ENCODE measurements at places on chromosomes 7 and 10.
A peak's percentile ranks its signal among the peaks of the same experiment; 100 is the strongest.

GRCh38 chr7:34759477-34760125 lies 101.6 kb downstream of the NPSR1 start:
- no peak for DNase-seq

DNA sequence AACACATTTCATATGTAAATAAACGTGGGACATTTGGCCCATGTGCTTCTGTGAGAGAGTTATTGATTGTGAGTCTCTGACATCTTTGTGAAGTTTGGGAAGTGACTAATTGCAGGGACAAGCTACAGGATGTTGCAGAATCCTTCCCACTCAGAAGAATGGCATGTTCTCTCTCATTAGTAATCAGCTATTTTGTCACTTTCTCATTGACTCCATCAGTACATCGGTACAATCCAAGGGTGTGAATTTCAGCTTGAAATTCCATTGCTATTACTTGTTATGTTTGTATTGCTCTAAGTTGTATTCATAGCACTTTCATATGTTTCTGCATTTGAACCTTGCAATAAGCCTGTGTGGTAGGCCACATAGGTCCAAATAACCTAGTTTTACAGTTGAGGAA lies 100.0 kb upstream of the KCNMA1 start:
- no peak for DNase-seq

DNA sequence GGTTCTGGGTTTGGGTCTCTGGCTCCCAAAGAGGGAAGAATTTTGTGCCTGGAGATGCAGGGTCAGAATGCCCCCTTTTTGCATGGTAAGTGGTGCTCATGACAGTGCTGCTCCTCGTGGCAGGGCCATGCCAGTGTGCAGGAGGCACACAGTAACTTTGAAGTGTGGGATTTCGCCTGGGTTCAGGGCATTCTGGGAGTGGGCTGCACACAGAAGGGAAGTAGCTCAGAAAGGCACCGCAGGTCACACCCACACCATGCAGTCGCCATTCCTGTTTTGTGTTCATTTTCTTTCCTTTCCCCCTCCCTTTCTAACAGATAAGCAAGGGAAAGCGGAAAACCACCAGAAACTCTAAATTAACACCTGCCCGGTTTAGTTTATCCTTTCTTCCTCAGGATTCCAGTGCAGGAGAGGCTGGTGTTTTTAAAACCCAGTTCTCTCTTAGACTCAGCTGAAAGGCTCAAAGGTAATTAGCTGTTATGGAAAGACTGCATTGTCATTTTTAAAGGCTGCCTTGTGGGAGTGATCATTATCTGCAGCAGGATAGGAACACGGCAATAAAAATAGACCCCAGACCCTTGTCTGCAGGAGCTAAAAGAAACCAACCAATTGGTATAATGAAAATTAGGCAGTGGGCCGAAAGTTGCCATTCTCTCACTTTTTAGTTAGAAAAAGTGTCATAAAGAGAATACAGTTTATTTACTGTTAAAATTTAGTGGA lies 50.2 kb downstream of the EEPD1 start:
- no peak for DNase-seq

DNA sequence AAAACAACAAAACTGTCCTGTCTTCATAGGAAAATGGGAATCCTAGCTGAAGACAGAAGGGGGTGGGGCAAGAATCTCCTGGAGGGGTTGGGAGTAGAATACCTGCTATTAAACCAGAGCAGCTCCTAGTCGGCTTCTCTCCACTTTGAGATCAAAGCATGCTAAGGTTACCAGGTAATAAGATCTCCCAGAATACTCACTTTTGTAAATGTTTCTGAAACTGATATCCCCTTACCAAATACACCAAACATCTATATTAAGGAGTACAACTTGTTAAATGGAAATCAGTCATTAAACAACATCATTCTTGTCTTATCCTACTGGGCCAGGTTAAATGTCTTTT lies 29.5 kb upstream of the DAGLB start:
- DNase-seq, result no peak

DNA sequence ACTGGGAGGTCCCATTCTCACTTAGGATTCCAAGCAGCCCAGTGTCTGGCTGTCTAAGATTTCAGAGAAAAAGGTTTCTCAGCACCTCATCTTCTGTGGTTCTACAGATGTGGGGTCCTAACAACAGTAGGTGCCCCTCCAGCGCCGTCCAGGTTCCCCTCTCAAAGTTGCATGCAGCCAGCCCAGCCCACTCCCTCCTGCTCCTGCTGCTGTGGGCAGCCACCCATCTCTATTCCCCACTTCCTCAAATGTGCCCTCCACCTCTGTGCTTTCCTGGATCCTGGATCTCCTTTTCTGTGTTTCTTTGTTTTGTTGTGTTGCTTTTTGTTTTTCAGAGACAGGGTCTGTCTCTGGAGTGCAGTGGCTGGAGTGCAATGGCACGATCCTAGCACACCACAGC lies 13.3 kb upstream of the SLC18A3 start:
- no peak for DNase-seq

DNA sequence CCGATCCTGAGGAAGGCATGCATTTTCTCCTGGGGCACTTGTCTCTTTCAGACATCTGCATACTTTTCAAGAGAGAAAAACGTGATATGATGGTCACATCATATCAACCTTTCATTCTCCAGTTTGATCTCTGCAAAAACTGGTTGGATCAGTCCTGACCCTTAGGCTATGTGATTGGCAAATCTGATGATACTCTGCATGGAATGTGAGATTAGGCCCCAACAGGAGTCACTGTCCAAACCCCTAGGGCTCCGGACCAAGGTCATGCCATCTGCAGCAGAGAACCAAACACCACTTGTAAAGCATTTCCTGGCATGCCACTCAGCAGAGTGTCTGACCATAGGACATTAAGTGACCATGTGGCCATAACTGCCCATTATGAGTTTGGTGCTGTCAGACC lies 8.6 kb downstream of the GCK start:
- DNase-seq, result no peak

GRCh38 chr10:58593008-58593407 lies 80.3 kb downstream of the BICC1 start:
- peak; percentile 25 for DNase-seq

GRCh38 chr7:157521061-157521731 lies 184.4 kb downstream of the DNAJB6 start:
- no peak for DNase-seq

DNA sequence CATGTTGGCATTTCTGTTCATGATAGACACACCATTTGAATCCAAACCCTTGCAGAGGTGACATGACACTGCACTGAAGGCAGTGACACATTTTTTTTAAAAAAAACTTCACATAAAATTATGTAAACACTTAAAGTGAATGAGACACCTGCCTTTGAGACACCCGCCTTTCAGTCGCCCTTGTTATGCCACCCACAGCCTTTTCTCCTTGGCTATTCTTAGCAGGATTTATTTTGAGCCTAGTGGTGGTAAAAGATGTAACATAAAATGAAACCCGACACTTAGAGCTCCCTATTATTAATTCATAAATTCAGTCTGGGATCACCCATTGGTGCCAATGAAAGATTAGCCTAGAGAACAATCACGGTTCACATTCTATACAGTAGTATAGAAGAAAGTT lies 161.3 kb downstream of the DYNC1I1 start:
- no peak for DNase-seq

GRCh38 chr10:113524539-113525490 lies 28.0 kb upstream of the HABP2 start:
- no peak for DNase-seq

DNA sequence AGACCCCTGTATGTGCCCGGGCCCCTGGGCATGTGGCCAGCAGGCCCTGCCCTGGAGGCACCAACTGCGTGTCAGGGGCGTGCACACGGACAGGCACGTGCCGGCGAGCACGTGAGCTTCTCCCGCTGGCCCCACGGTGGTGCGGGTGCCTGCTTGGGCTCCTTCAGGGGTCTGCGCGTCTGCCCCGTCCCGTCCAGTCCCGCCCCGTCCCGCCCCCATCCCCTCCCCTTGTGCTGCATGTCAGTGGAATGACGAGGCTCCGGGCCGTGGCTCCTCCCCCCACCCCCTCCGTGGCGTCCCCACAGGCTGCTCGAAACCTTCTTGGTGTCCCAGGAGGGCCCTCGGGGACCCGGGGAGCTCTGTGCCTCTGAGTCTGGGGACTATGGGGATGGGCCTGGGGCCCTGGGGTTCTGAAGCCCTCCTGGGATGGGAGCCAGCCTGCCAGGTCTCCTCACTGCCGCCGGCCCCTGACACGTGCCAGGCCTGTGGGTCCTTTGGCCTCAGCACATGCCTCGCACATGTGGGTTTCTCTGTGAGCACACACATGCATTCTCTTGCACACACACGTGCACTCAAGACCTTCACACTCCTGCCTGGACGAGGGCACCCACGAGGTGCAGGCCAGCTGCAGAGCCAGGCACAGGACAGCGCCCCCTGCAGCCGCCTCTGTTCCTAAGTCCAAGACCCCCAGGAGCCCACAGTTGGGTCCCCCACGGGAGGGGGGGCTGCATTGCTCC lies 27.5 kb upstream of the AMZ1 start:
- DNase-seq, result no peak

- no peak for DNase-seq
Measured at GRCh38 chr7:159065852-159066480, 78.7 kb downstream of the VIPR2 start.

DNA sequence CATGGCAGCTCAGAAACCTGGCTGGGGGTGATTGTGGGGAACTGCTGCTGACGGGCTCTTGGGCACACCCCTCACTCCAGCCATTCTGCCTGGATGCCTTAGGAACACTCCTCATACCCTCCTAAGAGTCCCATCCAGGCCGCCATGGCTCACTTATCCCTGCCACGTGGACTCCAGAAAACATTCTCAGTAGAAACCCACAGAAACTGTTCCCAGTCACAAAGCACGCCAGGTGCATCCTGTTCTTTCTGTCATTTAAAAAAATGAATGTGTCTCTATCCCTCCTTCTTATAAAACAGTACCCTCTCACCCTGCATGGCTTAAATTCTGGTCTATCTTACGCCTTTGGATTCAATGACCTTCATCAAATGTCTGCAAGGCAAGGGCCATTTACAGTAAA lies 177.7 kb downstream of the CUX1 start:
- DNase-seq, result no peak

DNA sequence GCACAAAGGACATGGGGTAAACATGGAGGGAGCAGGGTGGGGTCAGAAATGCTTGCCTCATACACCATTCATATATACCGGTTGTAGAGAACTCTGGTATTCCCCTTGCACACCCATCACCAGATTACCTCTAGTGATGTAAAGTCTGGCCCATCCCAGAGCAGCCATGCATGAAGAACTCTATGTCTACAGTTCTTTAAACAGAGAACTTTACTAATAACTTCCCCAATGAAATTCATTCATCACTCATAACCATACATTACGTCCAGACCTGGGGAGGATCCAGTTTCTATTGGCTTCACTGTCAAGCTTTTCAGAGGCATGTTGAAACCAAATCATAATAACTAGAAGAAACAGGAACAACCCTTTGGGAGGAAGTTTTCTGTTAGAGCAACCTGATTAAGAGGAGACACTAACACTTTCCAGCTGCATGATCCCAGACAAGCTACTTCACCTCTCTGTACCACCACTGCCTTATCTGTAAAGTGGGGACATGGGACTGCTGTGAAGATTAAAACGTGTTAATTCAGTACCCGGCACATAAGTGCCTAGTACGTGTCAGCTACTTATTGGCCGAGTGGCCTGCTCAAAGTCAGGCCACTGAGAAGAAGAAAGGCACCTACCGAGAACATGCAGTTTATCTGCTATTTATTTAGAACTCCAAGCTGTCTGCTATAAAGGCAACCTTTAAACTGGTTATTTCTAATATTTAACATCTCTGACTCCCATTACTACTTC lies 59.7 kb downstream of the IGF2BP3 start:
- peak; percentile 38 for DNase-seq

DNA sequence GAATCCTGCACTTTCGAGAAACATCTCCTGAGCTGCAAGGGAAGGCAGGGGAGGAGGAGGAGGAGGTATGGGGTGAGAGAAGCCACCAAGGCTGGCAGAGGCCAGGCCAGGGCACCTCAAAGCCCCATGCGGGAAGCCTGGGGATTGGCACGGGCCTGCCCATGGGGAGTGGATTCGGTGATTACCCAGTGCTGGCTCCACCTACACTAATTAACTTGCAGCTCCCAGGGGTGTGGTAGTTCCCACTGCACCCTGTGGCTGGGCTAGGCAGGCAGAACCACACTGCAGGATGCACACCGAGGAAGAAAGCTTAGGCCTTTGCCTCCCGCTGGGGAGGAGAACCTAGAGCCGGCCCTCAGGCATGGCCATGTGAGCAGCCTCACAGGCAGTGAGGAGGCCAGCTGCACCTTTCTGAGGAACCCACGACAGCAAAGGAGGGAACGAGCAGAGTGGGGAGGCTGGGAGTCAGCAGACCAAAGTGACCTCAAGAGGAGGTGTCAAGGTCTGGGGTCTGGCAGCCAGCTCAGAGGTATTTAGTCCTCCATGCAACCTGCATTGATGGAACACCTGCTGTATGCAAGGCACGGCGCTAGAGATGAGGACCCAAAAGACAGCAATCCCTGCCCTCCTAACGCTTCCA lies 27.2 kb downstream of the GRID1 start:
- DNase-seq, result no peak
